ENCODE measurements at places on chromosomes 6 and 20.

DNA sequence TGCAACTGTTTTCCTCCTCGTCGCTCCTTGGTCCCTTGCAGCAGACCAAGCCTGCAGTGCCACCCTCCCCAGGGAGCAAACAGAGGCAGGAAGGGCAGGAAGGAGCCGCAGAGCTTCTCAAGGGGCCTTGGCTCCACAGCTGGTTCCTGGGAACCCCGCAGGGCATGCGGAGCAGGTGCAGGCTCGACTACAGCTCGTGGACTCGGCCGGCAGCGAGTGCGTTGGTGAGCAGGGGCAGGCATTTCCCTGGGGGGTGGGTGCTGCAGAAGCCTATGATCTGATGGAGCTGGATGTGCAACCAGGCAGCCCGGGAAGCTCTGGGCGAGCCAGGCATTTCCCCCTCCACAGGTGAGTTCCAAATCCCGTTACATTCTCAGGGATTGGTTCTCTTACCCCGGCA lies 37.1 kb downstream of the FRMD1 start:
- no peak for DNase-seq

DNA sequence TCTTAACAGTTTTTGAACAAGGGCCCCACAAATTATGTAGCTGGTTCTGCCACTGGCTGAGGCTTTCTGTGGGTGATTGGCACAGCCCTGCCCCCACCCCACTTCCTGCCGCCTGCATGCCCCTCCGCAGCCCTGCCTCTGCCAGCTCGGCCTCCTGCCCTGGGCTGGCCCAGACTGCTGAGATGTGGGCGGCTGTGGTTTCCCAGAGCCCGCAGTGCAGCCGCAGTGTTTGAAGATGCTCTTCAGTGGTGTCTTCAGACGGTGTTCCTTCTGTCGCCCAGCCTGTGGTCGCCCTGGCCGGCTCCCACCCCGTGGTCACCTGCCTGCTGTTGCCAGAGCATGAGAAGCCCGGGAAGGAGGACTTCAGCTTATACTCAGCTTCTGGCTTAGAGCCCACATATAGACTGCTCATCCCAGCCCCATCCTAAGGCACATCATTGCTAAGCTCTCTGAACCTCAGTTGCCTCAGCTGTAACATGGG lies 154.3 kb downstream of the VEGFA start:
- DNase-seq: no peak

DNA sequence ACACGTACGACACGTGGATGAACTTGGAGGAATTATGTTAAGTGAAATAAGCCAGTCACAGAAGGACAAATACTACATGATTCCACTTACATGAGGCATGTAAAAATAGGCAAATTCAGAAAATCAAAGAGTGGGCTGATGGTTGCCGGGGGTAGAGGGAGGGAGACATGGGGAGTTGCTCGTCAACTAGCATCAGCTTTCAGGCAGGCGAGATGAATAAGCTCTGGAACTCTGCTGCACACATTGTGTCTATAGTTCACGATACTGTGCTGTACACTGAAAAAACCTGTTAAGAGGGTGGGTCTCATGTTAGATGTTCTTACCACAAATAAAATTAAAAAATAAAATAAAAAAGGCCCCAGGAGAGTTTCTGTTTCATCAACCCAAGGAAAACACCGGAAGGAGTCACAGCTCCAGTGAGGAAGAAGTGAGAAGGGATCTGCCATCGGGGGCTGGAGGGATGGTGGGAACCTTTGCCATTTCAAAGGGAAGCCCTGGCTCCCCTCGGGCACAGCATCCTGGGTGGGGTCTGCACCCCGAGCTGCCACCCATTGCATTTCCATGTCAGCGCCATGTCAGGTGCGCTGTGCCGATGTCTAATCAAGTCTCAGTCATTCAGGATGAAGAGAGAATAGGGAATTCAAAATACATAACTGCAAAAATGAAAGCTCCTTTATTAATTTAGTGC lies 98.3 kb downstream of the SLC22A23 start:
- DNase-seq: no peak

DNA sequence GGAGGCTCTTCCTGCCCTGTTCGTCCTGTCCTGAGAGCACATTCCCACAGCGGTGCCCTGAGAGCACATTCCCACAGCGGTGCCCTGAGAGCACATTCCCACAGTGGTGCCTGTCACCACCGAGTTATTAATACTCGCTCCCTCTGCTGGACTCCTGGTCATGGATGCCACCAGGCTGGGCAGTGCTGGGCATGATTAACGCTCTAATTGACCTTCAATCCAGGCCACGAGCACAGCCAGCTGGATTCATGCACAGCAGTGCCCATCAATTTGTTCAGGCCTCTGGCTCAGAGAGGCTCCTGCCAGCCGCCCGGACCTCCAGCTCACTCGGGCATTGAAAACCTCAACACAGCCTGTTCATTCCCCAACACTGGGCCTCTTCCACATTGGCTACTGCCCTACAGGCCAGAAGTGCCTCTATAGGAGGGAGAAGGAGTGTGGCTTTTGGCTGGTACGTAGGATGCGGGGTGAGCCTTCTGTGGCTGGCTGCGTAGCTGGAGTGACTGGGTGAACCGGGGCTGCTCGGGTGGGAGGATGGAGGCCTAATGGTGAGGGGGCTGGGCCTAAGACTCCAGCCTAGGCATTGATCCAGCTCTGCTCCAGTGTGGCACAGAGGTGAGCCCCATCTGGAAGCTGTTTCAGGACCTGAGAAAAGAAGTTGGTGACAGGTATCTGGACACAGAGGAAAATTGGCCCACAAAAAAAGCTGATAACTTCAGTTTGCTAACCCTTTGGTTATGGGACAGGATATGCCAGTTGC lies 9.3 kb downstream of the IP6K3 start:
- DNase-seq: no peak

DNA sequence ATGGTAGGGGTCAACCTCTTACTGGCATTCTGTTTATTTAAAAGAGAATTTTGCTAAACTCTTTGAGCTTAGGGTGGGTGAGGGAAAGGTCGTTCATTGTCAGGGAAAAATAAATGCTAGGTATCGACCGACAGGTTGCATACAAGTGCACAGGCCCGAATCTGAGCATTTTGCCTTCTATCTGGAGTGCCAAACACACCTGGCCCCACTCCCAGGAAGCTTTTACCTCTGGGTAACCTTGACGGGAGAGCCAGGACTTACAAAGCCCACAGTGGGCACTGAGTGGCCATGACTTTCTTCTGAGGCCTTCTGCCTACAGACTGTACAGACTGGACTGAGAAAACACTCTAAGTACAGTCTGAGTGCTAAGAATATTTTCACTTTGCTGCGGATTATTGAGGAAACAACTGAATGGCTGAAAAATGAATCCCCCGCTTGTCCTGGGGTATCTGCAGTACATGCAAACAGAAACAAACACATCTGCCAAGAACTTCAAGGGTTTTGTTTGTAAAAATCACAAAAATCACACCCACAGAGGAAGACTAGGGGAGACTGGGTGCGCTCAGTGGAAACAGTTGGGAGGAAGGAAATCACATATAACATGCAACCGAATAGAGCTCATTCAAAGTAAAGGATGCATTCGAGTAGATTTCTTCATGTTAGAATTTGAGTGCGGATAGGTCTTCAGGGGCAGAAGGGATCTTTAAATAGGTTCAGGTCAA lies 152.8 kb downstream of the NFATC2 start:
- DNase-seq: no peak

- DNase-seq: no peak
These were observed 116.1 kb upstream of the TRAF3IP2 start for GRCh38 chr6:111721753-111722154.

- no peak for DNase-seq
These were observed 140.7 kb downstream of the ESR1 start for GRCh38 chr6:151948002-151948743.

DNA sequence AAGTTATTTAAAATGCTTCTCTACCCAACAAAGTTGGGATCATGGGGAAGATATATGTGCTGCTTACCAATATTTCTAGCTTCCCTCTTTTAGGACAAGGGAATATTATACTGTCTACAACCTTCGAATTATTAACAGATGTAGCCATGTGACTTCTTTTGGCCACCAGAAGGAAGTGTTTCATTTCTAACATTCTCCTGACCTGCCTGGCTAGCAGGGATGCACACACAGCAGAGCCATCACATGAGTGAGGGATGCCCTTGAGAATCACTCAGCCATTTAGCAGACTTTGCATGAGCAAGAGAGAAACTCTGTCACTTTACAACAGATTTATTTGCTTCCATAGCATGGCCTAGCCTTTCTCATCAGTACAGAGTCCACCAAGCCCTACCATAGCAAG lies 230.7 kb upstream of the MARCKS start:
- no peak for DNase-seq

DNA sequence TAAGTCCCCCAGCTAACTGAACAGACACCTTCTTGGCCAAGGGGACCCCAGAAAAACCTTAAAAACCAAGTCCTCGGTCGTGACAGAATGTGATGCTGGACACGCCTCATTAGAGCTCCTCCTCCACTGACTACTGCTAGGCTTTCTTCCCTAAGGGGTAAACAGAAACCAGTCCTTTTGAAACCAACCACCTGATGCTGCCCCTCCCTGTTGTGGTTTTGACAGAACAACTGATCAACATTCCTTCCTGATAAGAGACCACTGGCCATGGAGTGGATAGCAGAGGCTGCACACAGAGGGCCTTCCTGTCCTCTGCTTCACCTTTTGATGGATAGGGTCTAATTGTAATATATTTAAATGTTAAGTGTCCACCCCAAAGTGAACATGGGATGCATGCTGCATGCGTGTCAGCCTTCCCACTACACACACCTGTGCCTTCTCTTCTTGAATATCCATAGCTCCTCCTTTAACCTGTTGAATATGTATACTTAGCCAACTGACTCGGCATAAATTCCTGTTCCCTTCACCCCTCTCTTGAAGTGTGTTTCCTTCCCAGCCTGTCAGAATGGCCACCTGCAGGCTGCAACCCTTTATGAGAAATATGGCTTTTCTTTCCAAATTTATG lies 27.9 kb upstream of the SLC2A12 start:
- no peak for DNase-seq

- no peak for DNase-seq
These were observed 31.8 kb upstream of the RALGAPA2 start for GRCh38 chr20:20744170-20744725.

DNA sequence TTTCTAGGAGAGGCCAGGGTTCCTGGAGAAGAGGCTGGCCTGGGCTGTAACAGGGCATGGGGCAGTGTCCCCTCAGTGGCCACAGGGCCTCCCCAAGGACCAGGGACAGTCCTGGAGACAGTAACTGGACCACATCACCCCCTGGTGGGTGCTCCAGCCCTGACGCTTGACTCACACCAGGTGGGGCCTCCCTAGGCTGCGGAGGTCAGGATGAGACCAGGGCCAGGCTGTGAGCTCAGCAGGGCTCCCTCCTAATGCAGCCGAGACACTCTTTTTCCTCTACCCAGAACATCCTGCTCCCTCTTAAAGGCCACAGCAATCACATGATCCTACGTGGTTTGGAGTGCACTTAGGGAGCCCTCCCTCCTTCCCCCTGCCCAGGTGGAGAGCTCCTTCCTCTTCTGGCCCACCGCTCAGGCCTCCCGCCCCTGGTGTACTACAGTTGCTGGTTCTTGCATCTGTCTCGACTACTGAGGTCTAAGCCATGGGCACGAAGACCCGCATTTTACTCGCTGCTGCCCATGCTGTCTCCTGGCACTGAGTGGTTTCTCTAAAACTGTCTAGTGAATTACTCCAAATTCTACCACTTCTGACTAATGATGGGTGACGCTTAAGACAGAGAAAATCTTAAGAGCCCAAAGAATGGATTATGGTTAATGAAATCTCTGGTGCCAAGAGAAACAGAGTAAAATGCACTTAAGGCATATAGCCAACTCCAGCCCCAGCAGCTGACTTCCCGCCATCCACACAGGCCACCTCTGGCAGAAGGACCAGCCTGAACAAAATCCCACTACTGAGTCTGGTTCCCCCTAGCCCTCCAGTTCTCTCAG lies 166.1 kb upstream of the CST7 start:
- no peak for DNase-seq

GRCh38 chr6:18350712-18351111 lies 36.4 kb upstream of the RNF144B start:
- DNase-seq: no peak

DNA sequence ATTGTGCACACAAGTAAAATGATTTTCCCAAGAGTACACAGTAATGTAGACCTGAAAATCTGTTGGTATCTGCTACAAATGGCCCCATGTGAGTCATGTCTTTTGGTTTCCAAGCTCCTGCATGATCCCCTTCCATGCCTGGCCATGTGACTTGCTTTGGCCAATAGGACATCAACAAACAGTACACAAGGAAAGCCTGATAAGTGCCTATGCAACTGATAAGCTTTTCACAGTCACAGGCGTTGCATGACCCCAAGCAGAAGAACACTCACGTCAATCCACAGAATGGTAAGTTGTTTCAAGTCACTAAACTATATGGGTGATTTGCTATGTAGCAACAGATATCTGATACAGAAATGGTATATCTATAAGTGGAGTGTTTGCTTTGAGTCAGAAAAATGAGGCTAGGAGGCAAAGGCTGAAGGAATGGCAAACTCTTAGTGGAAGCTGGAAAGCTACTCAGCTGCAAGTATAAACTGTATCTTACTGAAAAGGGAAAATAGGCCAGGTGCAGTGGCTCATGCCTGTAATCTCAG lies 160.1 kb upstream of the BEND3 start:
- no peak for DNase-seq

GRCh38 chr6:167504385-167504961 lies 179.6 kb downstream of the TTLL2 start:
- no peak for DNase-seq

GRCh38 chr6:170185175-170185978 lies 105.5 kb downstream of the DLL1 start:
- no peak for DNase-seq

- DNase-seq: no peak
These were observed 66.1 kb upstream of the MLN start for GRCh38 chr6:33869826-33870423.

GRCh38 chr6:41713159-41713649 lies 22.2 kb downstream of the TFEB start:
- DNase-seq: peak; percentile 48

- no peak for DNase-seq
These were observed 83.9 kb downstream of the PKIB start for GRCh38 chr6:122694075-122694474.

DNA sequence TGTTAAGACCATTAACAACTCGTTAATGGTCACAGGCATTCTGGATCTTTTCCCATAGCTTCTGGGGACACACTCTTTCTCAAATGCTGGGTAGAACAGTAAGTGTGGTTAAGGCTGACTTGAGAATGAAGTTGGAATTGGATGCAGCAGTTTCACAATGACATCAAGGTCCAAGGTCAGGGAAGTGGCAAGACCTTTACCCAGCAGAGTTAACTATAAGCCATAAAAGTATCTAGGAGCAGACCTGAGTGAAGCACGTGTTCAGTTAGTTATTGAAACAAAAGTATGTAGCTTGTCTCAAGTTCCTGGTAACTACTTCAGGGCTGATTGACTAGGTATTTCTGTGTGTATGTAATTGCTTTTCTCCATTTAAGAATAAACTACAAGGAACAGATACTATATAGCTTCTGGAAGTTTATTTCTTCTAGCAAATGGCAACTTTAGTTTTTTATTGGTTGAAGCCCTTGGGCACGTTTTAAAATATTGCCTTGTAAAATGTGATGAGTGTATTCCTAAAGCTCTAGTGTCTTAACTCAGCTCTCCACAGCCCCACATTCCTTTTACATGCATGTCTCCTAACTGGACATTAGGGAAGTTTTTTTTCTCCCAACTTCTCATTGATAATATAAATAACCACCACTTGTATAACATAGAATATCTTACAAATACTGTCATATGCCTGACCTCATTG lies 479.0 kb upstream of the CITED2 start:
- DNase-seq: no peak

- DNase-seq: no peak
These were observed 138.8 kb upstream of the HMGN3 start for GRCh38 chr6:79373246-79373645.
